ENCODE measurements at places on chromosomes 13 and 19.

GRCh38 chr19:47418692-47419029 lies 666 bp downstream of the MEIS3 start:
- DNase-seq, result no peak

DNA sequence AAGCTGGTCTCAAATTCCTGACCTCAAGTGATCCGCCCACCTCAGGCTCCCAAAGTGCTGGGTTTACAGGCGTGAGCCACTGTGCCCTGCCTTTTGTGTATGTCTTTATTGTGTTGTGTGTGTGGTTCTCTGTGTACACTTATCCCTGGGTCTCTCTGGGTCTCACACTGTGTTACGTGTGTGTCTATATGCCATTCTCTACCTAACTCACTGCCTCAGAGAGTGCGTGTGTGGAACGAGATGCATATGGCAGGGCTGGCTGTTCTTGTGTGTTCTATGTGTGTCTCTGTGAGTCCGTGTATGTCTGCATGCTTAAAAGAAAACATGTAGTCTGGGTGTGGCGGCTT lies 10.5 kb downstream of the FOXA3 start:
- no peak for DNase-seq

GRCh38 chr19:46917002-46917401 lies 56.2 kb downstream of the ARHGAP35 start:
- DNase-seq, result no peak

DNA sequence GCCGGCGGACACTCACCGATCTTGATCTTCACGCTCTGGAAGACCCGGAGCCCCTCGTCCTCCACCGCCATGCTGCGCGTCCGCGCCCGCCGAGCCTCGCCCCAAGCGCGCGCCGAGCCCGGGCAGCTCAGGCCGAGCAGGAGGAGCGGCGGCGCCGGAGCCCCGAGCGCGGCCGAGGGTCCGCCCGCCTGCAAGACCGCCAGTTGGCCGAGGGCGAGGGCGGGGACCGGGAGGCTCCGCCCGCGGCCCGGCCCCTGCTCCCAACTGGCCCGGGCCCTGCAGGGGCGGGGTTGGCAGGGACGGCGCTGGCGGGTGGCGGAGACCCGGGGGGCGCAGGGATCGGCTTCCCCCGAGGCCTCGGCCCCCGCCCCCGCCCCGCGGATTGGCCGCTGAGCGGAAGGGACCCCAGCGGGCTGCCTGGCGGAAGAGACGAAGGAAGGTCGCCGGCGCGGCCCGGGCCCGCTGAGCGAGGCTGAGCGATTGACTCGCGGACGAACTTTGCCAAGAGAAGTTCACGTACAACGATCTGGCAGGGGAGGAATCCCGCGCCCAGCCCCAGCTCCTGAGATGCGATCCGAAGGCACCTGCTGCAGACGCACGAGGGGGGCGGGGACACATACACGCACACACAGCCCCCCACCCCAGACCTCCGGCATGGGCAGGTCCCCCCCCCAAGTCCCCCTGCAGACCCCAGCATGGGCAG lies at the start of gene RASA3:
RASA3 (minus strand) TSS at position 205 of the 703 bp plus-strand sequence; CDS start at position 71, 134 bp downstream.
- no peak for DNase-seq

GRCh38 chr19:13718733-13719132 lies 45.6 kb upstream of the MRI1 start:
- DNase-seq, result no peak

DNA sequence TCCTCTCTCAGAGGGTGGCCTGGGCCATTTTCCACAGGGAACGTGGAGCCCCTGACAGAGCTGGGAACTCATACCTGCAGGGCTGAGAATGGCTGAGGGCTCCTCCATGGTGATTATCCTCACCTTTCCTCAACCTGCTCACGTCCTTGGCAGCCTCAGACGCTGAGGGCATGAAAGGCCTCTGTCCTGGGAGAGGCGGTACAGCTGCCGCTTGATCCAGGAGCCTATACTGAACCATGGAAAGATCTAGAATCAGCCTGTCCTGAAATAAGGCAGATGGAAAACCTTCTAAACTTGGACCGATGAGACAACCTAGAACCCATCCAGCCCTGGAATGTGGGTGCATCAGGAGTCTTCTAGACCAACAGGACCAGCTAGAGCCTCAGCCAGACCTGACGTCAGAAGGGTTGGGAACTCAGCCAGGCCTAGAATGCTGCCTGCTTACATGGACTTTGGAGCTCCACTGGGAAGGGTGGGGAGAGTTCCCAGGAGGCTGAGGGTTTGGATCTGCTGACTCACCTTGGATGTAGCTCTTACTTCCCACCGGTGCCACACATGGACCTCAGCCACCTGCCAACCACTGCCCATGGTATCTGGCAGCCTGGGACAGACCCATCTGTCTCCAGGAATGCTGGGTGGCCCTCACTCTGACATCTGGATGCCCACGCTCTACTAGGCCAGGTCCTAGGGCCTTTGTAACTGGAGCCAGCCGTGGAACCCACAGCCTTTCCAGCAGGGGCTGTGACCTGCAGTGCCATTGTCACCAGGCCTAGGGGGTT lies 7.5 kb downstream of the KCTD15 start:
- DNase-seq, result no peak

GRCh38 chr13:98517576-98518310 lies 59.2 kb downstream of the STK24 start:
- no peak for DNase-seq

DNA sequence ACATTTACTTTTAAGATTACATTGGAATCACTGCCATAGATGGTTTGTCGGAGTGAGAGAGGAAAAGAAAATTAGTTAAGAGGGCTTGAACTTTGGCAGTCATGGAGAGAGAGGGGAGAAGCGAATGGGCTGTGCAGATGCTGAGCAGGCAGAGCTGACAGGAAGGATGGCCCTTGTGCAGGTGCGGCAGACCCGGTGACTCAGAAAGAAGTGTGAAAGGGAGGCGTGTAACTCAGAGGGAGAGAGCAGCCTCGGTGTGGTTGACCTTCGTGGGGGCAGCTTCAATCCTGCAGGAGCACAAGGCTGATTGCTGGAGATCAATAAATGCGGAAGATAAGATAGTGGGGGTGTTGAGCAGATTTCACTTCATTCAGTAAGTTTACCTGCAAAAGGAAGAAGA lies 76.9 kb downstream of the TNFSF13B start:
- DNase-seq, result peak; percentile 18

DNA sequence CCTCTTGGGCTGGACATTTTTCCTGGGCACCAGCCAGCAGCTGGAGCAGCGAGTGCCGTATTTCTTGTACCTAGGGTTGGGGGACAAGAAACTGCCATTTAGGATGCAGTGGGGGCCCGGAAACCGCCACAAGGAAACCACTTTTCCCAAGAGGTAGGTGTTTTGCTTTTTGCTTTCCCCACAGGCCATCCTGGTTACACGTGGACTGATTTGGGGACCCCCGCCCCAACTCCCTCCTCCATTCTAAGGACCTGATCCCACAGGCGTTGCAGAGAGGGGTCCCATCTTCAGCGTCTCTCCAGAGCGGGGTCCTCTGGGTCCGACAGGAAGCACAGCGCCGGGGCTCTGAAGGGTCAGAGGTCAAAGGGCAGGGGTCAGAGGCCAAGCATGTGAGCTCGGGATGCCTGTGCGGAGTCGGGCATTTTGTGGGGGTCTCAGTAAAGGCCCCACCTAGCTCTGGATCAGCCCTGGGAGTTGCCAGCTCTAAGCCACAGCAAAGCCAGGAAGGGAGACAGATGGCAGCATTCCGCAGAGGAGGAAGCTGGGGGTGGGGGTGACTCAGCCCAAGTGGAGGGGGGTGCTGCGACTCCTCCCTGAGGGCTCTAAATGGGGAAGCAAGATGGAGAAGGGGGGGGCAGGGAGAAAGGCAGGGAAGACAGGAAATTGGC lies 4.3 kb downstream of the ZGLP1 start:
- no peak for DNase-seq

- no peak for DNase-seq
Measured at GRCh38 chr19:32682317-32682716, 6.7 kb downstream of the RGS9BP start.

- no peak for DNase-seq
Measured at GRCh38 chr13:23679220-23679619, 109.0 kb downstream of the TNFRSF19 start.

DNA sequence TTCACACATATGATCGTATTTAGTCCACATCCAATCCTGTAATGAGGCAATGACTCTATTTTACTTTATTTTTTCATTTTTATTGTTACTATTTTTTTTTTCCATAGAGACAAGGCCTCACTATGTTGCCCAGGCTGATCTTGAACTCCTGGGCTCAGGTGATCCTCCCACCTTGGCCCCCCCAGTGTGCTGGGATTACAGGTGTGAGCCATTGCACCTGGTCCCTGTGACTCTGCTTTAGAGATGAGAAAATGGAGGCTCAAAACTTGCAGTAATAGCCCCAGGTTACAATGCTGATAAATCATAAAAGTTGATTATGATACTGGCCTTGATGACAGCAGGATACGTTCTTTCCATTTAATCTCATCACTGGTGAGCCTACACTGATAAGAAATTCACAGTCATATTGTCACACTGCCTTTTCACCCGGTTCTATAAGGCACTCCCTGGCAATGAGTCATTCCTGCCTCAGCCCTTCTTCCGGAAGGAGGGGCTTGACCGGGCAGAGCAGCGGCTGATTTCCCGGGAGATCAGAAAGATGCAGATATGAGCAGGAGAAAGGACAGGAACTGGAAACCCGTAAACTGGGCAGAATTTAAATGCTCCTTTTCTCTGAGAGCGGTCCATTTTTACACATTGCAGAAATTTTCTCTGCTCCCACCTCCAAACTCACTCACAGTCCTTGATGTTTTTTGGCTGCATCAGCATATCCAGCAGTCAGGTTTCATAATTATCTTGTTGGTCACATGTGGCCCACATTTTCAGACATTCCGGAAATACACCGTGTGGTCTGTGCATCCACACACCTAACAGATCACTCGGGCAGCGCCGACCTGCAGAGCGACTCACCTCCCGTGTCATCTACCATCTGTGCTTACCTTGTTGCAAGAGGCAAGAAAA lies 616.4 kb downstream of the EFNB2 start:
- no peak for DNase-seq

GRCh38 chr19:371501-372168 lies 27.0 kb upstream of the MIER2 start:
- DNase-seq, result no peak

- no peak for DNase-seq
Measured at GRCh38 chr19:30052122-30053075, 110.4 kb downstream of the URI1 start.

DNA sequence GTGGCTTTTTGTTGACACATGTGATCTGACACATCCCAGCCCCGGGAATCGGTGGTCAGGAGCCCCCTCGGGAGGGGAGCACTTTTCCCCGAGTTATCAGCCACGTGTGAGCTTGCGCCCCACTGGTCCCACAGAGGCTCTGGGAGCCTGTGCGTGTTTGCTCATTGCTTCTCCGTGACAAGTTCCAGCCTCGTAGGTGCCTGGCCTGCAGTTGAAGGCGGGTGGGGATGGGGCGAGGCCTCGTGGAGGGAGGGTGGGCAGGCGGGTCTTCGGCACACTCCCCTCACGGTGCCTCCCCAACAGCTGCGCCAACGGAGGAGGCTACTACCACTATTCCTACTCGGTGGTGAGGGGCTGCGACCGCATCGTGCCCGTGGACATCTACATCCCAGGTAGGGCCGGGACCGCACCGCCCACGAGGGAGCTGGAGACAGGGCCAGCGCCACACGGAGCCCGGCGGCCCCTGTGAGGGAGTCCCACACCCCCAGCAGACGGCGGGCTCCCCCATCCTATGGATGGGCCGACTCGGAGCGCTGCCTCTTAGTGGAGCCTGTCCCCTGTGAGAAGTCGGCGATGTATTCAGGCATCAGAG lies 8.3 kb downstream of the GAMT start:
- no peak for DNase-seq

- no peak for DNase-seq
Measured at GRCh38 chr19:1698636-1699035, 46.2 kb upstream of the TCF3 start.

- no peak for DNase-seq
Measured at GRCh38 chr19:3225169-3225485, 666 bp downstream of the CELF5 start.

GRCh38 chr19:16259385-16260159 lies 61.9 kb downstream of the AP1M1 start:
- no peak for DNase-seq

DNA sequence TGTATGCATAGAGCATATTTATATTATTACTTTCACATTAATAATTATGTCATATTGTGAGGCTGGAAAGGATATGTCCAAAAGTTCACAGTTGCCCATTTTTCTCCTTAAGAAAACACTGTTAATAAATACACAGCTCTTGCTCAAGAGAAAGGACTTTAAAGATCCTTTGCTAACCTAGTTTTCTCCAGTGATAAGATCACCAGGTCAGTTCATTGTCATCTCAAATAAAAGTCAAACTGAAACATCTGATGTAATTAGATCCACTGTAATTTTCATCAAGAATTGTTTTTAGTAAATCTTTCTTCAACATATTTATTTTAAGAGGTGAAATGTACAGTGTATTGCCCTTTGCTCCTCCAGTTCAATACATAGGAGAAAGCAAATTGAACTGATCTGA lies 82.8 kb upstream of the KLHL1 start:
- no peak for DNase-seq

GRCh38 chr13:101265934-101266333 lies 150.4 kb downstream of the NALCN start:
- no peak for DNase-seq

DNA sequence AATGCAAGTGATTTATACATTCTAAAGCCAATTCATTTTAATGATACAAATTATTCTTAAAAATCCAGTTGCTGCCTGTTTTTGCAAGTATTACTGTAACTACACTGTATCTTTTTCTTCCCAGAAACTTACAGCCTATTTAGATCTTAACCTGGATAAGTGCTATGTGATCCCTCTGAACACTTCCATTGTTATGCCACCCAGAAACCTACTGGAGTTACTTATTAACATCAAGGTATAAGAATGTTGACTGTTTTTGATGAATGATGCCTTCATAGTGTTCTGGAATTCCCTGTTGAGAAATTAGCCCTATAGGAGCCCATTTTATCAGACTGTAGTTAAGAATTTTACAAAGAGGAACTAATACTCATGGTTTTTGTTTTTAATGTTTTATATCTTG lies 25.0 kb downstream of the ITM2B start:
- no peak for DNase-seq

GRCh38 chr19:3113100-3114017 lies 19.2 kb downstream of the GNA11 start:
- no peak for DNase-seq

- no peak for DNase-seq
Measured at GRCh38 chr13:30816736-30817135, 81.4 kb downstream of the ALOX5AP start.
